Mesothelial cell of epicardium (in vitro differentiated cells): ENCODE measurements at places on chromosomes 12 and 14.
A peak's percentile ranks its signal among the peaks of the same experiment; 100 is the strongest.

GRCh38 chr14:39459795-39460478, 27.7 kb upstream of the FBXO33 start:
- DNase-seq = no peak

DNA sequence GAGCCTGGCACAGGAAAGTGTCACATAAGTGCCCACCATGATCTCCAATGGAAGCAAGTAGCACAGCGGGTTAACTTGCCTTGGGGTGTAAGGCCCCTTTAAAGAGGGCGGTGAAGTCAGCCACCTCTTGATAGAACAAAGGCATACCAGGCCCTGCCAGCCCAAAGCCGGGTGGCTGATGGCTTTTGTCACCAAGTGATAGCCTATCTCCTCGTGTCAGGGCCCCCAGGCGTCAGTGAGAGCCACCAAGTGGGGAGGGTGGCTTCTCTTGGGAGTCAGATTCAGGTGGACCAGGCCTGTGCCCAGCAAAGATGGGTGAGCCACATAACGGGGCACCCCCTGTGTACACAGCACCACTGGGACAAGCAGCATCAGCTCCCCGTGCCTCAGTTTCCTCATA, 8.3 kb upstream of the MYL2 start:
- no peak for DNase-seq

GRCh38 chr12:101935890-101936746, 58.7 kb downstream of the DRAM1 start:
- no peak for DNase-seq

DNA sequence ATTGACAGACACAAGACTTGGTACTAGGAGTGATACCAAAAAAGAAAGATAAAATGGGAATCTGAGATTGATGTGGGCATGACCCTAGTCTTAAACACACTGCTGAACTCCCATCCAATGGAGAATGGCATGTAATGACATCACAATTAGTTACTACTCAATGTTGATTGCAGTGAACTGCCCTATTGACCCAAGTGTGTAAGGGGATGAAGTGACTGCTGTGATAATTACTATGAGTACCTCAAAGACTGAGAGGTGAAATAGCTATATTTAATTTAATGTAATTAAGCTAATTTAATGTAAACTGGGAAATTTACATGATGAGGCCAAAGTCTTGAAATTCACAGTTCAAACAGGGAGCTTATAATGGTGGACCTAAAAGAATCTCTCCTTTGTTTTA, at the start of gene ADAM20:
Gene ADAM20 (minus strand): TSS at position 101 of the 400 bp plus-strand sequence. CDS start 10,247 bp downstream, outside the sequence.
- no peak for DNase-seq

DNA sequence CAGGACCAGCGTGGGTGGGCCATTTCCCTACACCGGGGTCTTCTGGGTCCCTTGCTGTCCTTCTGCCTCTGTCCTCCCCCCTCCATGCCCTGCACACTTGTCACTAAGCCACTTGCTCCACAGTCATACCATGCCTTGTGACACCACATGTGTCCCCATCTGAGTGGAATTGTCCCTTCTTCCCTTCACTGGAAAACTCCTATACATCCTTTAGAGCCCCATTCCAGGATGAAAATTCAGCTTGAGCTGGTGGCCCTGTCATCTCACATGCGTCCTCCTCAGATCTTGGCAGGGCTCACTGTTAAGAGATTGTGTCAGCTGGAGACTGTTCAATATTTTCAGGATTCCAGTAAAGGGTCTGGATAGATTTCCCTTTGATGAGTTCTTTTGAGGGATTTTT, 87.4 kb downstream of the DNAH10 start:
- DNase-seq = no peak

DNA sequence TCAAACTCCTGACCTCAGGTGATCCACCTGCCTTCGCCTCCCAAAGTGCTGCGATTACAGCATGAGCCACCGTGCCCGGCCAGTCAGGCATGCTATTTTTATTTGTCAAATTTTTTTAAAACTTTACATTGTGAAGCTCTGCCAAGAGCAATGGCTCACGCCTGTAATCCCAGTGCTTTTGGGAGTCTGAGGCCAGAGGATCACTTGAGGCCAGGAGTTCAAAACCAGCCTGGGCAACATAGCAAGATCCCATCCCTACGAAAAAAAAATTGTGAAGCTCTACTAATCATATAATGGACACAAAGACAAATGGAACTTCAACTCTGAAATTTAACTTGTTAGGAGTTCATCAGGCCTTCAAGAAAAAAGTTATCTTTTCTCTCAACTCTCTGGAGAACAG, 1.9 kb downstream of the R3HDM2 start:
- no peak for DNase-seq

GRCh38 chr14:94880106-94880505, 110.2 kb upstream of the GSC start:
- DNase-seq = no peak

- DNase-seq = no peak
These were observed 108.5 kb downstream of the SLC38A1 start for GRCh38 chr12:46160101-46160980.

GRCh38 chr12:93290391-93290790, 87.3 kb upstream of the NUDT4 start:
- DNase-seq = no peak

GRCh38 chr12:15601210-15601800, 187.9 kb downstream of the EPS8 start:
- DNase-seq = no peak

DNA sequence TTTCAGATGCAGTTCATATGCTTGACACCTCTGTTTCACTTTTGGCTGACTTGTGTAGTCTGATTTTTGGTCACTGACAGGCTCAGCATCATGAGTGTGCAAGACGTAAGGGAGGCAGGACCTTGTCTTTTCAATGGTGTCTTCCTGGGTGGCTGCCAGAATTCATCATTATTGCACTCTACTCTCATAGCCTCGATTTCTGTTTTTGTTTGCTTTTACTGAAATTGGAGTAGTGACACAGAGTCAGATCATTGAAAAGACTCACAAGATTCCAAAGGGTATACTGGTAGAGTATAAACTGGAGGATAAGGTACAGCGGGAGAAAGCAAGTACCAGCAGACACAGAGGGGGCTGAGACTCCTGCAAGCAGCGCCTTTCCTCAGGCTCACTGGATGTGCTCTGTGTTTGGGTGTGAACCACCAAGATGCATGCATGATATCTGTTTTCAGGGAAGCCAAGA, 126.3 kb upstream of the FGD4 start:
- DNase-seq = no peak

- DNase-seq = no peak
These were observed 89.6 kb downstream of the SCARB1 start for GRCh38 chr12:124774054-124774461.

- no peak for DNase-seq
These were observed 16.2 kb downstream of the SYNE3 start for GRCh38 chr14:95500201-95500681.

DNA sequence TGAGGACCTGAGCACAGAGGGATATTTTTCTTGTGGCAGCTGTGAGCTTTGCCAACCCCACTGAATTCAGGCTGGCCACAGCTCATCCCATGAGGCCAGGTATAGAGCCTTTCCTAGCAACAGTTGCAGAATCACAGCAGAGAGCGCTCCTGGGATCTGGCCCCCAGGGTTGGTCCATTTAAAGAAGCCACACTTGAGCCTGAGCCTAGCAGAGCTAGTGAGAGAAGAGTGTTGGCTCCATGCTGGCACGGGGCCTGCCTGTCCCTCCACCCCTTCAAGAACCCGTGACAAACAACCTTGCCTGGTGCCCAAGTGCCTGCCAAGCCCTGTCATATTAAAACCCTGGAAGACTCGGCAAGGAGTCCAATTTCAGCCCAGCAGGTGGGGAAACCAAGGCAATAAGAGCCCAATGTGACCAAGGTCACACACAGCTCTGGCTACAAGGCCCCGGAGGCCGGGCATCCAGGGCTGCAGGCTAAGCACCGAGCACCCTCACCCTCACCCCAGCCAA, 91.6 kb downstream of the LRRC74A start:
- DNase-seq = no peak

DNA sequence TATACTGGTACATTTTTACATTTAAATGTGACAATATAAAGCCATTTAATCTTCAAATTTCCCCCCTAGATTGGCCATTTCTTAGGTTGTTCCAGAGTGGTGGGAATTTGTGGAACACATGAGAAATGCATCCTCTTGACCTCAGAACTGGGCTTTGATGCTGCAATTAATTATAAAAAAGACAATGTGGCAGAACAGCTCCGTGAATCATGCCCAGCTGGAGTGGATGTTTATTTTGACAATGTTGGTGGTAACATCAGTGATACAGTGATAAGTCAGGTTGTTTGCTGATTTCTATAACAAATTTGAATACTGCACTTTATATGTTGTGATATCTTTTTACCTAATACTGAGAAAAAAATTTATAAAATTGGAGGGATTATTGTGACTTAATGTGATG, 7.6 kb upstream of the ZNF410 start:
- DNase-seq = no peak

GRCh38 chr12:5827591-5827990, 117.5 kb downstream of the ANO2 start:
- no peak for DNase-seq

GRCh38 chr12:2460051-2460670, 334.6 kb upstream of the FKBP4 start:
- no peak for DNase-seq

- DNase-seq = peak; percentile 52
These were observed 7.7 kb downstream of the ENDOU start for GRCh38 chr12:47717443-47718193.

DNA sequence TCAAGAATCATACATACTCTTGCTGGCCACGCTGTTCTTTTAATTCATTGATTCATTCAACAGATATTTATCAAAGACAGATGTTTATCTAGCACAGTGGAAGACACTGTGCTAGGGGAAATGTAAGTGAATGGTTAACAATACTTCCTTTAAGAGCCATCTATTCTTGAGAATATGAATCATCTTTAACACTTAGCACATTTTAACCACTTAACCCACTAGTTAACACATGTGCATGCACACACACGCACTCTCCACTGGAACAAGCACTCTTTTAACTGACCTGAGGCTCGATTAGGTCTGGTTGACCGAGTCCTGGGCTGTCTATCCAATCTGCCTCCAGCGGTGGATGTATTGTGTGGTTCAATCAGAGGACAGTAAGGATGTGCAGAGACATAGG, 34.6 kb downstream of the LMNTD1 start:
- DNase-seq = no peak

- DNase-seq = no peak
These were observed 493.3 kb downstream of the APAF1 start for GRCh38 chr12:99138393-99138792.

GRCh38 chr12:51174501-51174900, 1.6 kb upstream of the TFCP2 start:
- no peak for DNase-seq

GRCh38 chr12:7961395-7962178, 25.6 kb upstream of the SLC2A3 start:
- DNase-seq = no peak

GRCh38 chr12:62435303-62436163, 31.1 kb upstream of the MON2 start:
- DNase-seq = no peak

DNA sequence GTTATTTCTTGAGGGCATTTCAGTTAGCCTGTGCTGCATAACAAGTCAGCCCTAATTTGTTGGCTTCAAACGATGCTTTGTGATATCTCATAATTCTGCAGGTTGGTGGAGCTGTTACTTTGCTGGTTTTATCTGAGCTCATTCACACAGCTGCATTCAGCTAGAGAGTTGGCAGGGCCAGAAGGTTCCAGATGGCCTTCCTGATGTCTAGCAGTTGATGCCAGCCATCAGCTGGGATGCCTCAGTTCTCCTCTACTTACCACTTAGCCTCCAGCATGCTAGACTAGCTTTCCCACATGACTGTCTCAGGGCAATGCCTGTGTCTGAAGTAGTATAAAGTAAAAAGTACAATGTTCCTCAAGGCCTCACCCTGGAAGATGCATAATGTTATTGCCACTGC, 130.6 kb downstream of the SLC35F4 start:
- no peak for DNase-seq

DNA sequence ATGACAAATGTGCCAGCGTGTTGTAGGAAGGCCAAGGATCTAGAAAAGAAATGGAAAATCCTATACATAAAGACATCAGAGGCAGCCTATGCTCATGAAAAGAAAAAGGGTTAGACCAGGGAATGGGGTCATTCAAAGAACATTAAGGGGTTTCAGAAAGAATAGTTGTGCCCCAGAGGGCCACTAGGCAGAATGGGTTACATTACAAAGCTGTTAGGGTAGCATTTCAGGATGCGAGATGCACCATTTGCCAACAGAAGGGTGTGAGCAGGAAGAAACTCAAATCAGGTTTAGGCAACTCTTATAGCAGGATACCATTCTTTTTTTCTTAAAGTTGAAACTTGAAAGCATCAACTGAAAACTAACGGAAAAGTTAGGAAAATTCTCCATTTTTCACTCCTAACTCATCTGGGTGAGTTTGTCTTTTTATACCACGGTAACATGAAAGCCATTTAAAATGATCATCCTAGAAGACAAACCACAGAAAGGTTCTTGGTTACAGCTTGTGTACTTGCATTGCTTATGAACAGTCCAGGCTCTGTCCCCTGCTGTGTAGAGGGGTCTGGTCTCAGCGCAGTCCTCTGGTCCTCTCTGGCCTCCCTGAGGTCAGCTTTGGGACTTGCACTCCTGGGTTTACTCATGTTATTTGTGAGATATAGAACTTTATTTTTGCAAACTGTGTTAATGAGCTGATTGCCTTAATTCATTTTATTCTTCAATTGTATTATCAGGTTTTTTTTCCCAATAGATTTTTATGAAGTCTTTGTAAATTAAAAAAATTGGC, 209.1 kb downstream of the DACT1 start:
- no peak for DNase-seq

DNA sequence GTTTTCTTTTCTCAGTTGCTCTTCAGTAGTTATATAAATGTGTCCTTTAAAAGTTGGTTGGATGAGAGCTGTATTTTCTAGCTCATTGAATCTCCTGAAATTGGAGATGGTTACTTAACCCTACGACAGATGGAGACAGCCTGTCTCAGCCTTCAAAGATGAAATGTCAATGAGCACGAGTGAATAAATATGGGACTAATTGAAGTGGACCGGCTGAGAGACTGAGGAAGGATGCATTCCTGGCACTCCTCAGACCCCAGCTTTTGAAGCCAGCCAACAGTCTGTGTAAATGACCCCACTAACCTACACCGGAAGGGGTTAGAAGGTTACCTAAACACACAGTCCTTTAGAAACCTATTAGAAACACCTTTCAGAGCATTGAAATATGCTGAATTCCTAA, 46.6 kb downstream of the PDZRN4 start:
- DNase-seq = no peak

DNA sequence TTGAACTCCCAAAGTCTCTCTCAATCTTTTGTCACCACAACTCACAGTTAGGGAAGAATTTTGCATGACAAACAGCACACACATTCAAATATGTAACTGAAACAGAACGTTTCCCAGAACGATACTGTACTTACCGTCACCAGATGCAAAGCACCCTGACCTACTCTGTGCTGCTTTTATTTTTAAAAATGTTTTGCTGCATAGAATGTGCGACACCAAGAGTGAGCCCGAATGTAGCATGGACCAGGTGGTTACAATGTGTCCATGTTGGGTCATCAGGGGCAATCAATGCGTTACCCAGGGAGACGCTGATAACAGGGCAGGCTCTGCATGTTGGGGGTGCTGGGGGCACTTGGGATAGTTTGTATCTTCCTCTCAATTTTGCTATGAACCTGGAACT, 14.6 kb upstream of the EIF5 start:
- no peak for DNase-seq
